G401 (cell line): ENCODE measurements at places on chromosomes 7 and 10. TPM values are rescaled to one million over a fixed set of nuclear protein-coding genes. Genes with fewer than 3 reads are reported as not detected.

Gene STYXL1
- 61.7 TPM in 2 replicates for total RNA-seq

Gene INMT
- 0.17 TPM in 1 of 2 replicates, not detected in the other for total RNA-seq

Gene COL28A1
- not detected in 2 replicates for total RNA-seq

- DNase-seq, result no peak
These were observed 588.5 kb downstream of the TNS3 start for GRCh38 chr7:46993396-46993795.

Gene CDH23
- total RNA-seq, result 2.8 and 5.9 TPM in 2 replicates

Gene CLDN4
- 1.6 and 2.8 TPM in 2 replicates for total RNA-seq
